ENCODE measurements at places on chromosomes 3 and 15. TPM values are rescaled to one million over a fixed set of nuclear protein-coding genes. Genes with fewer than 3 reads are reported as not detected.

PRSS50 gene
- 3.2 TPM for polyA plus RNA-seq

ACTR8 gene
- polyA plus RNA-seq = 51.6 TPM

CPN2 gene
- 0.80 TPM for polyA plus RNA-seq

CHST2 gene
- 19.6 TPM for polyA plus RNA-seq

MAGI1 gene
- 32.7 TPM for polyA plus RNA-seq

ITIH1 gene
- polyA plus RNA-seq = not detected

GCSAM gene
- polyA plus RNA-seq = 3.0 TPM

GOLGA6L7 gene
- 1.1 TPM for polyA plus RNA-seq

BFSP2 gene
- polyA plus RNA-seq = 0.33 TPM

TNNC1 gene
- 6.2 TPM for polyA plus RNA-seq

Measured in left kidney (tissue), 8 donors.